ENCODE measurements at places on chromosomes 1 and 21. TPM values are rescaled to one million over a fixed set of nuclear protein-coding genes. Genes with fewer than 3 reads are reported as not detected.

GRCh38 chr1:163258181-163258580 lies 55.5 kb upstream of the RGS5 start:
- DNase-seq, result no peak

DNA sequence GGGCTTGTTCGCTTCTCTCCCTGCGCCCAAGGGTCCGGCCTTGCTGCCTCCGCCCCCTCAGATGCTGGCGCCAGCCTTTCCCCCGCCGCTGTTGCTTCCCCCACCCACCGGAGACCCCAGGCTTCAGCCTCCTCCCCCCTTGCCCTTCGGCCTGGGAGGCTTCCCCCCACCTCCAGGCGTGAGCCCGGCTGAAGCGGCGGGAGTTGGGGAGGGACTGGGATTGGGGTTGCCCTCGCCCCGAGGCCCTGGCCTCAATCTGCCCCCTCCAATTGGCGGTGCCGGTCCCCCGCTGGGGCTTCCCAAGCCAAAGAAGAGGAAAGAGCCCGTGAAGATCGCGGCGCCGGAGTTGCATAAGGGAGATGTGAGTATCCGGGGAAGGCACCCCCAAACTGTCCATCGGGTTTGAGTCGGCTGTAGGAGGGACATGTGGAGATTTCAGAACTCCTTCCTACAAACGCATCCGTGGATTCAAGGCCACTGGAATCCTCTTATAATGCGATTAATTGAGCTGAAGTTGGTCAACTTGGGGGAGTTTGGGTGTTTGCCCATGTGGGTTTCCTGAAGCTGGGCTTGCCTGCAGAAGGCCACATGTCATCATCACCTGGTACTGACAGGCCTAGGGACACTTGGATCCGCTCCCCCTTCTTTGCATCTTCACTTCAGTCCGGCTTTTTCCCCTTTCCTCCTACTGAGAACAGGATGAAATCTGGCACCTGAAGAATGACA lies 707 bp downstream of the PRCC start:
- no peak for DNase-seq

DNA sequence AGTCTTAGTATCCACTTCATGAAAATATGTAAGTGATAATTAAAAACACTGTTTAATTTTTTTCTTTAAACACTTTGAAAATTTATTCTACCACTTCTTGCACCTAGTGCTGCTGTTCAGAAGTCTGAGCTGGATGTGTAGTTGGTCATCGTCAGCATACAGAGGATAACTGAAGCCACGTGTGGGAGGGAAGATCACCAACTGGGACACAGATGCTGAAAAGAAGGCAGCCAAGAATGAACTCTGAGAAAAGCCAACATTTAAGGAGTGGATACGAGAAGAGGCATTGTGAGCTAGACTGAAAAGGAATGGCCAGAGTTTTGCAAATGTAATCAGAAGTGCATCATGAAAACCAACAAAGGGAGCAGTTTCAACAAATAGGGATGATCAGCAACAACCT lies 24.6 kb upstream of the CLCA4 start:
- no peak for DNase-seq

- DNase-seq, result peak; percentile 10
These were observed 221.1 kb downstream of the NPHP4 start for GRCh38 chr1:5770981-5771765.

DNA sequence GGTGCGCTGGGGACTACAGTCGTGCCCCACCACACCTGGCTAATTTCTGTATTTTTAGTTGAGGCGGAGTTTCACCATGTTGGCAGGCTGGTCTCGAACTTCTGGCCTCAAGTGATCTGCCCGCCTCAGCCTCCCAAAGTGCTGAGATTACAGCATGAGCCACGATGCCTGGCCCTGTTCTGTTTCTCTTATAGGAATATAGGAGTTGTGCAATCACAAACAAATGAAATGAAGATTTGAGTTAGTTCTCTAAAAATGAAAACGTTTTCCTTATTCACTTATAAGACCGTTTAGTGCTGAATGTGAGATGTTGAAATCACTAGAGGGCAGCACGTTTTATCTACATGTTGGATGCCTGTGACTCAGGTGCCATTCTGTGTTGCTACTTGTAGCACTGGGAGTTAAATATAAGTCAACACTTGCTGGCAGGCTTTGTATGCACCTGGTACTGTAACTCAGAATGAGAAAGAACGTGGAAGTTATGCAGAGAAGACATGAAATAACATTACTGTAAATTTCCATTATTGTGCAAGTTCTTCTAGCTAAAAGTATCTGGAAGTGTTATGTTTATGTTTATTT lies 45.8 kb downstream of the MIGA1 start:
- DNase-seq, result no peak

GRCh38 chr1:68051475-68051874 lies 1.0 kb upstream of the DIRAS3 start:
- no peak for DNase-seq

- no peak for DNase-seq
These were observed 39.4 kb downstream of the ZP4 start for GRCh38 chr1:237851210-237851845.

- peak; percentile 51 for DNase-seq
These were observed 83.8 kb upstream of the ACTL8 start for GRCh38 chr1:17671314-17671705.

- DNase-seq, result no peak
These were observed 51.3 kb upstream of the PLA2G2C start for GRCh38 chr1:20237646-20238045.

DNA sequence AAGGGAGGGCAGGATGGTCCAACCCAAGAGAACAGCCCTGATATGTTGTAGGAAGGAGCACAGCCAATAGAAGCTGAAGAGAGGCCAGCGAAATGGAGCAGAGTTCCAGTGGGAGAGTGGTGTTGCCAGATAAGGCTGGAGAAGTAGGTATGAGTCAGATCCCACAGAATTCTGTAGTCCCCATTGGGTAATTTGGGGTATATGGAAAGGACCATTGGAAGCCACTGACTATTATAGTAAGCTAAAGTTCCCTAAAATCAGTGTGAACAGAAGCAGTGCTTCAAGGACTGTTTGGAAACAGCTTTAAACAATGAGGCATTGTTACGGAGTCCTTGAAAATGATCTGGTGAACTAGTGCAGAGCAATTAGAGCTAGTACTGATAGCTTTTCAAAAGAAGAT lies 63.0 kb downstream of the DISP1 start:
- DNase-seq, result no peak

DNA sequence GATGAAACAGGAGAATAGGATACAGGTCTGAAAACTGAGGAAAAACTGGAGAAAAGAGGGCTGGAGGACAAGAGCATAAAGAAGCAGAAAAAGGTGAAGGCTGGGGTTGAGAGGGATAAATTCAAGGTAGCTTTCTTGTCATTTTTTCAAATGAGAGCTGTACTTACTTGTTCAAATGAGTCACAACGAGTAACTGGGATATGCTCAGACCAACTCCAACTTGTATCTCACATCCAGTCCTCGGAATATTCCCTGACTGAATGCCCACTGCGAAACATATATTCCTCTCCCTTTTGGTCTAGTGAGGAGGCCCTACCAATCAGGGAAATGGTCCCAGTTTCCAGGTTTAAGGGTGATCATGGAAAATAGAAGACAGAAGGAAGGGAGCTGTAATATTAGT lies 343.4 kb downstream of the HHIPL2 start:
- DNase-seq, result no peak

DNA sequence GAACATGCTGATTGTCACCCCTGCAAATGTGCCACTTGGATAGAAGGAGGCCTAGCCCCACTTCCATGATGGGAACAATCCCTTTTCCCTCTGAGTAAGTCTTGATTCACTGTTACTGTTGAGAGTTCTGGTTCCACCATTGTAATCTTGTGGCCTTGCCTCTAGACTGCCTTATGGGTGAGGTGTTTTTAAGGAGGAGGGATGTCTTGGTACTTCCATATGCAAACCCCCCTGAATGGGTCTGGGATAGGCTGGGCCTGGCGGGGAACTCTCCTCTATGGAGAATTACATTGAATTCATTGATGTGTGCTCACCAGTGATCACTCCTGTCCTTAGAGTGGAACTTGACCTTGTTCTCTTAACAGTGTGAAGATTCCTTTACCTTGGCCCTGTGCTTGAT lies 5.8 kb downstream of the GALNT2 start:
- no peak for DNase-seq

DNA sequence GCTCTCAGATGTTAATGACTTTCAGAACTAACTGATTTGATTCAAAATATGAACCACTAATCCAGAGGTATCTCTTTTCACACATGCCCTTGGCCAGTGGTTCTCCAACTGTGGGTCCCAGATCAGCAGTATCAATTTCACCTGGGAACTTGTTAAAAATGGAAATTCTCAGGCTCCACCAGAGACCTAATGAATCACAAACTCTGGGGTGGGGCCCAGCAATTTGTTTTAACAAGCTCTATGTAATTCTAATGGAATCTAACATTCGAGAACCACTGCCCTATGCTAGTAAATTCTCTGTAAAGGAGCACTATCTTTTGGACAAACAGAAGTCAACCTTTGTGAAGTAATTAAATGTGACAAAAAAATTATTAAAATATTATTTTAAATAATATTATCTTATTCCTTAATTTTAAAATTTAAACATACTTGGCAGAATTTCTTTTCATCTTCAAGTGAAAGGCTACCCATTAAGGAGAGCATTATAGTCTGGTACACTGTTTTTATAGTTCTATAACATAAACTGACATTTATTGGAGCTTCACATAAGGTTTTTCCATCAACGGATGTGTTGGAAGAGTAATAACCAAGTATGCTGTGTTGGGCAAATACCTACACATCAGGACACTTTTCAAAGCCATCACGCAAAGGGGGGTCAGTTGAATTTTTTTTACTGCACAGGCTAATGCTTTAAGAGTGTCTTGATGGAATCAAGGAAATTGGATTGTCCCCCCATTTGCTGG lies 130.4 kb downstream of the LHX4 start:
- DNase-seq, result no peak

MYBPHL gene
- total RNA-seq, result 0.27 TPM

MRPS21 gene
- total RNA-seq, result 33.3 TPM

PLA2G5 gene
- total RNA-seq, result not detected

TAS1R2 gene
- total RNA-seq, result not detected

LCE1C gene
- total RNA-seq, result not detected
